ENCODE measurements at places on chromosomes 6 and 20.

DNA sequence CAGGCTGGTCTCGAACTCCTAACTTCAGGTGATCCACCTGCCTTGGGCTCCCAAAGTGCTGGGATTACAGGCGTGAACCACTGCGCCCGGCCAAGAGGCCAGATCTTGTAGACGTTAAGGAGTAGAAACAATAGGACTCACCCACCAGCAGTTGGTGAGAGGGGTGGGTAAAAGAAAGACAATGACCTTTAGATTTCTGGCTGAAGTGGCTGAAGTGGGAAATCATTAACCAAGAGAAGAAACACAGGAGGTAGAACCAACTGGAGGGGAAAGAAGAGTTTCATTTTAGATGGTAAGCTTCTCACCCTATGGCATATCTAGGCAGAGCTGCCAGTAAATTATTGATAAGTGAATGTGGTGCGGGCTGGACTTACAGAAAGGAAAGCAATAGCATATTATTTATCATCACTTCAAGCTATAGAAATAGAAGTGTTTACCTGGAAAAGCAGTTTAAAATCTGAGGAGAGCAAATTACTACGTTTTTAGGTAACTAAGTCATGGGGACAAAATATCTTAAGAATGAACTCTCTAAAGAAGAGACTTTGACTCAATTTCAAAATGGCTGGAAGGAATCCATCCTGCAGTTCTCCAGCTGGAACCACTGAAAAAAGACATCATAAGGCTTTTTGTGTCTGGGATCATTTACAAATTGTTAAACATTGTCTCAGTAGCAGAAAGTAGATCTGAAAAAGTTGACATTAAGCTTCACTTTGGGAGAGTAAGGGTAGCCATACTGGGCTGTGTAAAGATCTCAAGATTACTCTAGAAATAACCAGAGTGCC lies 109.6 kb downstream of the ALDH8A1 start:
- DNase-seq: no peak

DNA sequence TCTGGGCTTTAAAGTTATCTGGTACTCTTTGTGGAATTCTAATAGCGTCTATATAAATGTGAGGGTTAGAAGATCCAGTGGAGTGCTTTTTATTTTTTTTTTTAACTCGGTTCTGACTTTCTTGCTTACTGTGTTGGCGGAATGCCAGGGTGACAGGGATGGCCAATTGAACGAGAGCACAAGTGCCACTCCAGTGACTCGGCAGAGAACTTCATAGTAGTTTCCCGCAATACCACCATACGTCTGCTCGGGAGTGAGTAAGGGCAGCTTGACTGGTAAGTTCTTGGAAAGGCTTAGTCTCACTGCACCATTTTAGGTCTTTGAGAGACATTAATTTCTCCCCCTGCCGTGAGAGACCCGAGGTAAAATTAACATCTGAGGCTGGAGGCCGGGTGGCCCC lies 49.4 kb upstream of the TULP1 start:
- no peak for DNase-seq

DNA sequence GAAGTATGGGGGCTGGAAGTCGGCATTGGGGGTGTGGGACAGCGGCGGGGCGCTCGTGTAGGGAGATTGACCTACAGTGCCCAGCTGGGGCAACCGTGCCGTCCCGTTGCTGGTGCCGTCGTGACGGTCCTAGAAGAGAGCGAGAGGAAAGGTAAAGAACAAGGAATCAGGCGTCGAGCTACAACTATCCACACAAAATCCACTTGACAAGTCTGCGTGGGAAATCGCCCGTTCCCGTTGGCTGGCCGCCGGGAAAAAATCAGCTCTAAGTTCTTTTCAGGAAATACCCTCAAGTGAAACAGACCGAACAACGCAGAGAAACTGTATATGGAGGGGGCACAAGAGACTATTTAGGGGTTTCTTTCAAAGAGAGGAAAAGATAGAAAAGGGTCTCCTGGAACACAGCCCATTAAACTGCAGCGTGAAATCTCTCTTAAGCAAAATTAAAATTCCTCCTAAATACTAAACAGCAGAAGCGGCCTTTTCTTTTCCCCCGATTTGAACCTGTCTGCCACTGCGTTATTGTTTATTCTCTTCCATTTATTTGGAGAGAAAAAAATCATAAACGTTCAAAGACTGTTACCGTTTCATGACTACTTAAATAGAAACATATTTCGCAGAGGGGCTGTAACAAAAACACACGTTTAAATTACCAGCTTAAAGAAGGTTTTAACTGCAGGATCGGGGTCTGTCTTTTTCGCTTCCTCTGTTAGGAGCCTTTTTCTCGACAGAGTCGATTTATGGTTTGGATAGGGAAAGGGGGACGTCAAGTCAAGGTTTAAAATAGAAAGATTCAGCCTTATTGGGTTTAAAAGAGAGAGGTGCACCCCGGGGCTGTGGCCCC lies 4.4 kb downstream of the TFAP2A start:
- no peak for DNase-seq

DNA sequence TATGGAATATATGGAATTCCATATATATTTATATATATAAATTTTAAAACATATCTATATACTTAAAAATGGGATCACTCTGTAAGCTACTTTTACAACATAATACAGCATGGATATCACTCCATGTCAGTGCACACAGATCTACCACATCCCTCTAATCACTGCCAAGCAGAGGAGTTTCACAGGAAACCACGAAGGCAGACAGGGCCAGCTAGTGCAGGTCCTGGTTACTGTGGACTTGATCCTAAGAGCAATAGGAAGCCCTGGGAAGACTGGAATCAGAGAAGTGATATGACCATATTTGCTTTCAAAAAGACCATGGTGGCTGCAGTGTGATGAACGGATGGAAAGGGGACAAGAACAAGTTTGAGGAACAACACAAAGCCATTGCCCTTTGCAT lies 40.0 kb upstream of the NRN1 start:
- DNase-seq: no peak

GRCh38 chr6:52667572-52667971 lies 3.3 kb upstream of the TMEM14A start:
- no peak for DNase-seq

DNA sequence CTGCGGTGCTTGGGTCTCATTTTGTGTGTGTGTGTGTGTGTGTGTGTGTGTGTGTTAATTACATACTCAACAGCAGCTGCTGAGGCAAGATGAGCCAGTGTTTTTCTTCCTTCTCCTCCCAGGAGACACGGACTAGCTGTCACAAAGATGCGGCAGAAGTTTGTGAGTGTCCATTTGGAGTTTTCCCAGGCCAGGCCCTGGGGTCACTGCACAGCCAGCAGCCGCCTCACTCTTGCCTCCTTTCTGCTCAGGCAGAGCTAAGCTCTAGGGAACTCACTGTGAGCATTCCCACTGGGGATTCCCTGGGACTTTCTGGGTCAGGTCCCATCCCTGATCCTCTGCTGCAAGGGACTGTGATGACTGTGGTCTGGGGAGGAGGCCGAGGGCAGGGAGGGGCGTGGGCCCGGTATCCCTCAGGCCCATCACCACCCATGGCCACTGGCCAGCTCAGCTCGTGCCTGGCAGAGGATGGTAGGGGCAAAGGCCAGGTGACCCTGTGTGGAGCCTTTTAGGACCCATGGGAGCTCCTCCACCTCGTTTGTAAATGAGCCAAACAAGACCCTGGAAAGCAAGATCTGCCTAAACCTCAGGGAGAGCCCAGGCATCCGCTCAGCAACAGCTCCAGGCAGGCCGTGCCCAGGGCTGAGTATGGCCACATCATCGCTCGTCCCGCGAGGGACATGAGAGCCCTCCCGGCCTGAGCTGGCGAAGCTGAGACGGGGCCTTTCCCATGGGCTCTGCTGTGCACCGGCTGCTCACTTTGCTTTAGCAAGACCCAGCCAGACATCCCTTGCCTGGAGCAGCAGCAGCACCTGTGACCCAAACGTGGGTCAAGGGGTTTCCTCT lies 102.0 kb downstream of the PSMB1 start:
- no peak for DNase-seq

GRCh38 chr6:146968041-146968760 lies 236.0 kb upstream of the STXBP5 start:
- peak; percentile 61 for DNase-seq

DNA sequence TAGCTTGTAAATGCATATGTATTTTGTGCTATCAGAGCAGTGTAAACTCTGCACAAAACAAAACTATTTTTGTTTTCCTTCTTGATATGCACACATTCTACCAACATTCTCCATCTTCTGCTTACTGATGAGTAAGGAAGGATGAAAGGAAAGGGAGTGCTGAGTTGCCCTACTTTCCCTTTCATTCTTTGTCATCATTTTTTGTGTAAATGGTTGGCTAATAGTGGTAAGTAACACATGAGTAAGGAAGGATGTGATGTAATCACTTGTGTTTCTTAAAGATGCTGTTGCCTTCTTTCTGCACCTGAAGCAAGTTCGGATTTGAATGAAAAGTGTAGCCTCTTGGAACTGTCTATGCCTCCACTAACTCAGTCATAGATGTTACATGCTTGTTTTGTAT lies 4.6 kb upstream of the REV3L start:
- DNase-seq: no peak

- no peak for DNase-seq
Measured at GRCh38 chr20:18304618-18305017, 16.3 kb downstream of the ZNF133 start.

- no peak for DNase-seq
Measured at GRCh38 chr6:36830577-36830976, 8.7 kb downstream of the CPNE5 start.

DNA sequence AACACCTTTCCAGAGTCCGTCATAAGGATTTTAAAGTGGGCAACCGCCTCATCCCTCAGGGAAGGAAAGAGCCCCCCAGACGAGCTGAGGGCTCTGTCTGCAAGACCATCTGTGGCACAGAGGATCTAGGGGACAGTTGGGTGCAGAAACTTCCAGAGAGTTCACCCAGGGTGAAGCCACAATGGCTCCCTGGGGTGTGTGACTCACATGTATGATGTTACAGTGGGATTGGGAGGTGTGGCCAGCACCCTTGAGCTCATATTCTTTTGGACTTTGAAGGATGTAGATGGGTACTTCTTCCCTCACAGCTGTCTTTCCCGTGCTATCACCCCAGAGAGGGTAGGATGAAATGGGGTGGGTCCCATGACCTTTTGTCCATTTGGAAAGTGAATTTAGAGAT lies 95.5 kb downstream of the NCR2 start:
- no peak for DNase-seq

DNA sequence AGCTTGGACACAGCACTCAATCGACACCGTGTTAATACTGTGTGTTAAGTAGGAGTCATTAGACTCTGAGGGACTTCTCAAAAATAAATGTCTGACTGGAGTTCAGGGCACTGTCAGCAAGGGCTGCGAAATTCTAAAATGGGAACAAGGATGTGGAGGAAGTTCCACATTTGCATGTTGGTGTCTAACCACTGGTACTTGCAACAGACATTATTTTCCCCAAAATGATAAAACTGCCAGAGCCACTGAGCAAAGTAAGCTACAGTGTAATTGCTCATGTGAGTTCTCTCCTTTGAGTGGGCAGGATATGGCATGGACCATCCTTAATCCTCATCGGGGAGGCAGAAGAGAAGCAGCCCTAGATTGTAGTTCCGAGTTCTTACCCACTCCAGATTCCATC lies 215.9 kb downstream of the SLC24A3 start:
- no peak for DNase-seq

DNA sequence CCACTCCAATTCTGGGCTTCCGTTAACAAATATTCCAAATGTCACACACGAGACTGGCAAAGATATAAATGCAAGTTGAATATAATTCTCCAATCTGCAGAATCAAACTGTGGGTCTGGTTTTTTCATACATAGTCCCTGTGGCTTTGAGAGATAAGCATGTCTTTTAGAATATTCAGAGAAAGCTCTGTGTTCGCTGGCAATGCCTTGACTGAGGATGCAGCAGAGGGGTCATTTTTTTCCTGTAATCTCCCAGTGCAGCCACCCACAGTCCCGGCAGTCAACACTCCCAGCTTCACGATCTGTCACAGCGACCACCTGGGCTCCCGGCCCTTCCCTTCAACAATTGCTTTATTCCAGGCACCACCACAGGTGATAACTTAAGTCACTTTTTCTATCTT lies 30.5 kb downstream of the MUC22 start:
- no peak for DNase-seq

DNA sequence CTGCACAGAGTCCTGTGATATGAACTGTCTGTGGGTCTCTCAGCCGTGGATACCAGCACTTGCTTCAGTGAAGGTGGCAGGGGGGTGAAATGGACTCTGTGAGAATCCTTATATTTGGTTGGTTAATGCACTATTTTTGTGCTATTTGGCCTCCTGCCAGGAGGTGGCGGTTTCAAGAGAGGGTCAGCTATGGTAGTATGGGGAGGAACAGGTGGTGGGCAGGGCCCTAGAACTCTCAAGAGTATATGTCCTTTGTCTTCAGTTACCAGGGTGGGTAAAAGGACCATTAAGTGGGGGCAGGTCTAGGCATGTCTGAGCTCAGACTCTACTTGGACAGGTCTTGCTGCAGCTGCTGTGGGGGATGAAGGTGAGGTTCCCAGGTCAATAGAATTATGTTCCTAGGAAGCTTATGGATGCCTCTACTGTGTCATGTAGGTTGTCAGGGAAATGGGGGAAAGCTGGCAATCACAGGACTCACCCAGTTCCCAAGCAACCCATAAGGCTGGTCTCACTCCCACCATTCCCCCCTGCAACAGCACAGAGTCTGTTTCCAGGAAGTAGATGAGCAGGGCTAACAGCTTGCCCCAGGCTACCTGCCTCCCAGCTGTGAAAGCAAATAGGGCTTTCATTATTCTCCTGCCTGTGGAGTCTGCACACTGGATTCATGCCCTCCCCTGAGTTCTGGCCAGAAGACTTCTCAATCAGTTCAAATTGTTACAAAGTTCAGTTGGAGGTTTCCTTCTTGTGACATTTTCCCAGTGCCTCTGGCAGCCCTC lies 56.8 kb upstream of the PHIP start:
- DNase-seq: no peak

- no peak for DNase-seq
Measured at GRCh38 chr6:169074526-169074925, 179.1 kb downstream of the THBS2 start.

GRCh38 chr6:24524805-24525204 lies 30.0 kb downstream of the ALDH5A1 start:
- peak; percentile 3 for DNase-seq

DNA sequence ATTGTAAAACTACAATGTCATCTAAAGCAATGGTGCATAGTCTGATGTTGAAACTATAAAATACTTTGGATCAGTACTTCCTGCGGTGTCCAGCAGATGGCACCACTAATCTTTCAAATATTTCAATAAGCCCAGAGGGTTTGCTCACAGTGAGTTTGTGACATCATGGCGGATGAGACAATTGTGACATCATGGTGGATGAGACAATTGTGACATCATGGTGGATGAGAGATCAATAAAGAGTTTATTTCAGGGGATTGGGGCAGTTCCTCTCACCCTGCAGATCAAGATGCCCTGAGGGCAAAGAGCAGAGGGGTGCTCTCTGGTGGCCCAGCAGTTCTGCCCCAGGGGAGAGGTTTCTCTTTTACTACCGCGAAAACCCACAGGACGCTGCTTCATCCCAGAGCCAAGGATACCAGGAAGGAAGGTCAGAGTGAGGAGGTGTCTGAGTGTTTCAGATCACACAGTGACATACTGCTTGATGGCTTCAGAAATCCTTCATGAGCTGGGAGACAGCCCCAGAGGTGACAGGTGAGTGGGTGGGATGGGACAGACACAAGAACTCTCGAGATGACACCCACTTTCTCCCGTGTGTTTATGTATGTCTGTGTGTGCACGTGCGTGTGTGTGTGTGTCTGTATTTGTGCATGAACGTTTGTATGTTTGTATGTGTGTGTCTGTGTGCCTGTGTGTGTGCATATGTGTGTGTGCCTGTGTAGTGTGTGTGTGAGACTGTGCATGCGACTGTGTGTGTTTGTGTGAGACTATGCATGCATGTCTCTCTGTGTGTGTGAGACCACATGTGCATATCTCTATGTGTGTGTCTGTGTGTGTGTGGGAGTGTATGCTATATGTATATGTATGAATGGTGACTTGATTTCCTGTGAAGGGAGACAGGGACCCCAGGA lies 7.3 kb upstream of the ULBP2 start:
- peak; percentile 33 for DNase-seq
